ENCODE measurements at places on chromosomes 2 and 18.
A peak's percentile ranks its signal among the peaks of the same experiment; 100 is the strongest.

DNA sequence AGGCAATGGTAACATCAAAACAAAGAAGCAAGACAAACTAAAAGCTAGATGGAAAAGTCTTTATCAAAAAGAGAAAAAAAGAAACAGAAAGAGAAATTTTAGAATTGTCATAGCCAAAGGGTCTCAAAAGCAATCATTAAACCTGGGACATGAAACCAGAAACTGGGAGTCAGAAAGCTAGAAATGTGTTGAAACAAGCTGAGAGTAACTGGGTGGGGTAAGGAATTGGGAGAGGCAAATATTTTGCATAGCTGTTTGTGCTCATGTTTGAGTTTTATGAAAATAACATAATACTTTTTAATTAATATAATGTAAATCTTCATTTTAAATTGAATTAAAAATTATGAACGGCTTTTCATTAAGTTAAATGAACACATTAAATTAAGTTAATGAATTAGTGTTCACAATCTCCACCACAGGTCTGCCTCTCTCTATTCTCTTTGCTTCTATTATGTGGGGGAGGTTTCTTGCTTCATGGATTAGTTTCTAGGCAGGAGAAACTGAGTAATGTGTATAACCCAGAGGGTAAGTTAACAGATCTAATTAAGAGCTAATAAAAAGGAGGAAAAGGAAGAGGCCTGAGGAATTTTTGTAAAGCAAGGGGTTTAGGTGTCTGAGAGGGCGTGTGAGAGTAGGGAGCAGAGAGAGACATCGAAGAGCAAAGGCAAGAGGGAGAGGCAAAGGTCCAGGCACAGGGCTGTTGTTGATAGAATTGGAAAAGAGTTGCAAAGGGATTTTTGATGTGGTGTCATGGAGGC is 20.0 kb upstream of the SERPINB2 start:
- DNase-seq, result no peak

GRCh38 chr2:15253835-15254286 is 307.3 kb downstream of the NBAS start:
- no peak for DNase-seq

DNA sequence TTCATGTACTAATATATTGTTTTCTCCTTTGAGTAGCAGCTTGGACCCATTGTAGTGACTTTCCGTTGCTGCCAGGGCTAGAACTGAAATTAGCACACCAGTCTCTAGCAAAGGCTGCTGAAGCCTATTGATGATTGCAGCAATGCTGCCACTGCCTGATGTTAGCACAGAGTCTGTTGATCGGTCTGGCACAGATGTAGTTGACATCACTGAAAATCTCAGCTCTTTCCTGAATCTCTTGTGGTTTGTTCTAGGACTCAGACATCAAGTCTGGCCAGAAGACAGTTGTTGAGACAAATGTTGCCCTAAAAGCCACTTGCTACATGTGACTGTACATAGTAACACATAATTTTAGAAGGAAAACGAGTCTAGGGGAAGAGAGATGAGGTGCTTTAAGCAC is 47.2 kb downstream of the VAPA start:
- no peak for DNase-seq

- no peak for DNase-seq
These were observed 59.3 kb upstream of the MGAT4A start for GRCh38 chr2:98790221-98790620.

- no peak for DNase-seq
These were observed 11.9 kb upstream of the TET3 start for GRCh38 chr2:73972846-73973245.

- DNase-seq, result no peak
These were observed 266.0 kb downstream of the SH3BP4 start for GRCh38 chr2:235217846-235218245.

GRCh38 chr2:174614261-174614660 is 16.7 kb upstream of the WIPF1 start:
- DNase-seq, result no peak

- DNase-seq, result no peak
These were observed 69.3 kb downstream of the SOWAHC start for GRCh38 chr2:109683452-109683851.

GRCh38 chr18:50410008-50410407 is 35.2 kb downstream of the SKA1 start:
- no peak for DNase-seq

- no peak for DNase-seq
These were observed 70.6 kb downstream of the MBP start for GRCh38 chr18:77061946-77062517.

GRCh38 chr18:48263914-48264902 is 145.0 kb downstream of the ZBTB7C start:
- DNase-seq, result no peak

GRCh38 chr2:98634406-98635092 is 26.2 kb downstream of the UNC50 start:
- peak; percentile 20 for DNase-seq

GRCh38 chr2:117470311-117471095 is 344.0 kb upstream of the DDX18 start:
- no peak for DNase-seq

GRCh38 chr2:10073706-10074105 is 6.5 kb downstream of the CYS1 start:
- DNase-seq, result no peak

DNA sequence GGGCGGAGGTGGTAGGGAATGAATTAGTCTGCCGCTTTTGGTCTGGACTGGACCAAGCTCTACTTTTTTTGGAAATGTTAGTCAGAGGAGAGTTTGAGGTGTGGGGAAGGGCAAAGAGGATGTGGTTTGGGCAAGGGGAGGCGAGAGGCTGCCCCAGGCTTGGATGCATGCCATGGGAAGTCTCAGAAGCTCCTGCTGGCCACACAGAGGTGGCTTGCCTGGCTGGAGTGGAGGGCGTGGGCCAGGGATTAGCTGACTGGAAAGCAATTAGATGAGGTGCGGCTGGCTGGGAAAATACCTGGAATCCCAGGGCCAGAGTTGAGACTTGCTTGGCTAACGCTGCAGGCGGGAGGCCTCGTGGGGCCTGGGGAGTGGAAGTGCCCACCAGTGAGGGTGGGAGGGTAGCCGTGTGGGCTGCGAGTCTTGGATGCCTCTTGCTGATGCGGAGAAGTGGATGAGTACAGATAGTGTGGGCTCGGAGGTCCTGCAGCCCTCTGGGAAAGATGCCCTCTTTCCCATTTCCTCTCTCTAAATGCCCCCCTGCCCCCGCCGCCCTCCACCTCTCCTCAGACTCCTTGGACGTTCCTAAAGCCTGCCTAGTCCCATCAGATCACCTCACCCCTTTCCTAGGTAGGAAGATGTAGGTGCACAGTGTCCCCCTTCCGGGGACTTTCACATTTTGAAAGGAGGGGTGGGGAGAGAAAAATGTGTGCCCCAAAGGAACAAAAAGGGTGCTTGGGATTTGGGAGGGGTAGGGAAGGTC is 117.6 kb downstream of the SMAD7 start:
- no peak for DNase-seq

DNA sequence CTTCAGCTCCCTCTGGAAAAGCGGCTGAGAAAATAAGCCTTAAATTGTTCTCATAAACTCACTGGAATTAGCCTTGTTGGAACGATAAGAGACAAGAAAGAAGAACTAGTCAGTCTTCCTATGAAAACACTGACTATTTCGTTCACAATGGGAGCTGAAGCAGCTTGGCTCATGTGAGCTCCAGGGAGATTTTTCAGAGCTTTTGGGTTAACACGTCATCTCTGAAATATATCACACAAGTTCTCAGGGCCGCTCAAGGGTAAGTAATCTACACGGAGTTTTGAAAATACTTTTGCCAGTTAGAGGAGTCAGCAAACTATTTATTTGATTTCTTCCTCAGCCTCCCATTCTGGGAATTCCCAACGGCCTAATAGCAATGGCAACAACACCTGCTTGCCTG is 316.2 kb upstream of the MGAT5 start:
- DNase-seq, result no peak

DNA sequence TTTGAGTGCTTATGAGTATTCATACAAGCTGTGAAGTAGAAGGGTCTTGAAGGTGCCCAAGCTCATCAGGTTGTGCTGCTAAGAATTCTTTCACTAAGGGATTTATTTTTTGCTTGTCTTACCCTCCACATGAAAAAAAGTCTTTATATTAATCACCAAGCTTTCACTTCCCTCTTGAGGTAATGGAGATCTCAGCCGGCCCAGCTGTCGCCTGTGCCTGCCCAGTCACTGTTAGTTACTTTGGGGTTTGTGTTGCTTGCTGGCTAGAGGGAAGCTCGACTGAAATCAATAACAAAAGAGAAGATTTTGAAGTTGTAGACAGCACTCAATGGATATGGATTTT is 21.9 kb downstream of the MC2R start:
- DNase-seq, result no peak

- no peak for DNase-seq
These were observed 9.8 kb downstream of the ARID5A start for GRCh38 chr2:96546321-96546720.

DNA sequence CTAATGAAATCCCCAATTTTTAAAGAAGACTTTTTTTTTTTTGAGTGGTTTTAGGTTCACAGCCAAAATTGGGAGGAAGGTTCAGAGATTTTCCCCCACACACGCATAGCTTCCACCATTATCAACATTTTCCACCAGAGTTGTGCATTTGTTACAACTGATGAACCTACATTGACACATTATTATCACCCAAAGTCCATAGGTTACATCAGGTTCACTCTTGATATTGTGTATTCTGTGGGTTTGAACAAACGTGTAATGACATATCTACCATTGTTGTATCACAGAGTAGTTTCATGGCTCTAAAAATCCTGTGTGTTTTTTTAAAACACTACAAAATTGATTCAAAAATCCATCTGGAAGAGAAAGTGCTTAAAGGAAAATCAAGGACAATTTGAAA is 101.8 kb downstream of the TANC1 start:
- no peak for DNase-seq

GRCh38 chr18:64409511-64409910 is 260.6 kb upstream of the LINC00305 start:
- DNase-seq, result no peak

DNA sequence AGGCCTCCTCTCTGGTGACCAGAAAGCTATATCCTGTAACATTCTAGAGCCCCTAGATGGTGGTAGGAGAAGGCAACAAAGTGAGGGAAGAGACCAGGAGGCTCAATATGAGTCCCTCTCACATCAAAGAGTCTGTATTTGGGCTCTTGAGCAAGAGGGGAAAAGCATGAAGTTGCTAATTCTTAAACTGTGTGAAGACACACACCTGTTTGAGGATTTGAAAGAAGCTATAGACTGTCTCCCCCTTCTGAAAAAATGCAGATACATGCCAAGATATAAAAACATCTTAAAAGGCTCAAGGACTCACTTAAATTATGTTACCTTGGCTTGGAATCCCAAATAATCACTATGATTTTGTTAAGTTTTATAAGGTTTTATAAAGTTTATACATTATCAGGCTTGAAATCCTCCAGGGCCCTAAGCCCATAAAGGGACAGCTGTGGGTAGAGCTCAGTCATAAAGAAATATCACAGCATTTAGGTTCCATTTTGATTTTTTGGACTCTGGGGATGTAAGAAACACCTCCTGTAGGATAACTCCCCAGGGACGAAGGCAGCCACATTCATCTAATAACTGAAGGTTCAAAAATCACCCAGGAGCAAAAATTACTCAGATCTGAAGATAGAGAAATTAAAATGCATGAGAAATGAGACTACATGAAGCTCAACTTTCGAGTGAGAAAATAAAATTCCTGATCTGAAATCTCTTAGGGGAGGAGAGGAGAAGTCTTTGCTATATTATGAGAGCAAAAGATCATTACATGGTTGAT is 136.1 kb upstream of the LGALSL start:
- DNase-seq, result no peak

- DNase-seq, result no peak
These were observed 131.8 kb upstream of the HS6ST1 start for GRCh38 chr2:128450211-128451024.

- DNase-seq, result no peak
These were observed 51.2 kb upstream of the CREB1 start for GRCh38 chr2:207478572-207478971.

- no peak for DNase-seq
These were observed 47.5 kb upstream of the ACYP2 start for GRCh38 chr2:54067851-54068375.

- no peak for DNase-seq
These were observed 44.5 kb downstream of the PKDCC start for GRCh38 chr2:42092084-42092996.

DNA sequence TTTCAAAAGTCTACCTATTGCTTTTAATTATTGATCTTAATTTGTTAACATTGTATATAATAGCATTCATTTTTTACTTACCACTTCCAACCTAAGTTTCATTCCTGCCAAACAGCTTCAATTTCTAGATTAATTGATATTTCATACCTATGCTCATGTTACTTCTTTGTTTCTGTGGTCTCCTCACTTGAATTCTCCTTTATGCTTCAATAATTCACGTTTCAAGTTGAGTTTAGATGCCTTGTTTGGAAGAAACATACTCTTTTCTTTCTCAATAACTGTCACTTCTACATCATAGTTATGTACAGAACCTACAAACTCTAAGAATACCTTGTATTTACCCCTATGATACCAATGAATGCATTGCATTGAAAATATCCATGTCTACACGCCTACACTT is 862.2 kb upstream of the LRATD1 start:
- no peak for DNase-seq

GRCh38 chr2:134739879-134740301 is 21.1 kb upstream of the TMEM163 start:
- no peak for DNase-seq

- no peak for DNase-seq
These were observed 7.2 kb upstream of the RAB12 start for GRCh38 chr18:8602040-8602439.

GRCh38 chr2:42847596-42848151 is 55.3 kb upstream of the HAAO start:
- DNase-seq, result no peak

DNA sequence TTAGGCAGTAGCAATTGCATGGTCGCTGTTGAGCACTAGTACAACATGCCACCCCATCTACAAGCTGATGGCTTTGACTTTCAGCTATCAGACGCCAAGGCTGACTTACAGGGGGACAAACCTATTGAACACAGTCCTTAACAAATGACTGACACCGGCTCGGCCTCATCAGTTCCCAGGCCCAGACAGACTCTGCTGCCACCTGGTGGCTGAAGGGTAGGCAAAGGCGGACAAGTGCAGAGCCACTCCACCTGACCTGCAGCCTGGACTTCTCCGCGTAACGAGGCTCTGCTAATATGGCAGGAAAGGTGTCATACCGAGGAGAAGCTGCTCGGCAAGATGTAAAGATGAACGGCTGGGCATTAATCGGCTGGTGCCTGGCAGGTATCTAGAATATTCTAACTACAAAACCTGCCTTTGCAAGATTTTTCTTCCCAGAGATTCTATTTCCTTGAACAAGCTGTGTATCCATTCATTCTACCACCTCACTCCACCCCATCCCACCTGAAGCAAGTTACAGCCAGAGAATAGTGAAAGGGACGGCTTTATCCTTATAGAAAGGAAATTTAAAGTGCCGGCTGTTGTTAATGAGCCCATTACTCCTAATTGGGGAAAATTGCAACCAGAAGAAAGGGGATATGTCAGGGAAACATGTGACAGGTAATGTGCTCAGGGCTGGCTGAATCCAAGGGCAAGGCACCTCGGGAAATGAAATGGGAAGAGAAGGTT is 67.4 kb downstream of the STEAP3 start:
- peak; percentile 53 for DNase-seq

- no peak for DNase-seq
These were observed 750.2 kb upstream of the FANCL start for GRCh38 chr2:58991357-58991756.

- DNase-seq, result no peak
These were observed 136.0 kb upstream of the SERTAD2 start for GRCh38 chr2:64789466-64790320.
